ENCODE measurements at places on chromosomes 2 and 18.

DNA sequence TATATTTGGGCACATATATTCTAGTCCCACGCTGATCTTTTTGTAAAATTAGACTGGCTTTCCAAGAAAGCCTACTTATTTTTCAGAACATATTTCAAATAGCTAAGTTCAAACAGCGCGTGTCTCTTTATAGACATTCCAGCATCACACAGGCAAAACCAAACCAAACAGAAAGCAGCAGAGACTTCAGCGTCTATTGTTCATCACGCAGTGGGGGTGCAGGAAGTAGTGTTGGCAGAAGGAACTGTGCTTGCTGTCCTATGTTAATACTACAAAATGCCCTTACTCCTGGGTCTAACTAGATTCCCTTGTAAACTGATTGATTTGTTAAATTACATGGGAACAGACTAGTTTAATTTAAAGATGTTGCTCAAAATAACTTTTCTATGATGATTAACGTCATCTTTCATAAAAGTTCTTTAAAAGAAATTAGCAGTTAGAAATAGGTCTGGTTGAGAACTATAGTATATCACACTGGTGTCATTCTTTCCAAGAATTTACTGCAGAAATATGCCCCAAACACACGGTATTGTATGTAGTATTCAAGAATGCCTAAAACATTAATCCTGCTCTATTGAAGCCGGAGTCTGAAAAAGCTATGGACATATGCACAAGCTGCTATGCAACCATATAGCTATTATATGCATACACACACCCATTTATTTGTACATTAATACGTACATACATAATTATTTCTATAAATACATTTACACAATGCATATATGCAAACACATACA, 436.3 kb downstream of the CBLN2 start:
- DNase-seq = no peak

- DNase-seq = no peak
These were observed 17.5 kb downstream of the PECR start for GRCh38 chr2:216064014-216064630.

- DNase-seq = no peak
These were observed 504.5 kb downstream of the IRS1 start for GRCh38 chr2:226295123-226295522.

GRCh38 chr2:181190711-181191110, 210.3 kb downstream of the UBE2E3 start:
- DNase-seq = no peak

GRCh38 chr2:204133476-204133875, 196.9 kb downstream of the ICOS start:
- no peak for DNase-seq

- DNase-seq = no peak
These were observed 135.4 kb downstream of the ABCA12 start for GRCh38 chr2:215003001-215003400.

Data from stimulated activated CD4-positive, alpha-beta T cell treated with anti-CD3 and anti-CD28 coated beads, Interleukin-1b, Interleukin-23, amount 100 ng/mL, for 4 hours (primary cell).